ENCODE measurements at places on chromosomes 3 and 15.

DNA sequence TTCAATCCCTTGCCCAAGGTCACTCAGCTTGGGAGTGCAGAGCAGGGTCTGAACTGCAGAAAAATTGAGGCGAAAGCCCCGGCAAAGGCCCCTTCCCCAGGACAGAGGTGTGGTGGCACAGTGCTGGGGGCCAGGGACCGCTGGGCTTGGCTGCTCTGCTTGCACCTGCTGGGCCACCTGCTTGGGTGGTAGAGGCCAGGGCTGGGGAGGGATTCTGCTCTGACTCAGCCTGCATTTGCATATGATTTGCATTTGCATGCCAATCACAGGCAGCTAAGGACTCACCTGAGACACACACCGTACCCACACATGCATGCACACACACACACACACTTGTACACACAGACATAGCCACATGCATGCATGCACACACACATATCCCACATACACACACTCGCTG, 9.9 kb downstream of the GRM2 start:
- no peak for DNase-seq

GRCh38 chr3:78818161-78818985, 949.4 kb downstream of the ROBO1 start:
- DNase-seq = no peak

GRCh38 chr3:158167737-158168557, 58.1 kb downstream of the RSRC1 start:
- no peak for DNase-seq

DNA sequence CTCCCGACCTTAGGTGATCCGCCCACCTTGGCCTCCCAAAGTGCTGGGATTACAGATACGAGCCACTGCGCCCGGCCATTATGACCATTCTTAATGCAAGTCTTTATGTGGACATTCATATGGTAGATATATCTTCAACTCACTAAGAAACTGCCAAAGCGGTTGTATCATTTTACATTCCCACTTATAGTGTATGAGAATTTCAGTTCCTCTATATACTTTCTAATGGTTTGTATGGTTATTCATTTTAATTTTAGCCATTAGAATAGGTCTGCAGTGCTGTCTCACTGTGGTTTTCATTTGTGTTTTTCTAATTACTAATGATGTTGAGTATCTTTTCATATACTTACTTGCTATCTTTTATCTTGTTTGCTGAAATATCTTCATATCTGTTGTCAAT, 32.5 kb downstream of the TCF12 start:
- no peak for DNase-seq

DNA sequence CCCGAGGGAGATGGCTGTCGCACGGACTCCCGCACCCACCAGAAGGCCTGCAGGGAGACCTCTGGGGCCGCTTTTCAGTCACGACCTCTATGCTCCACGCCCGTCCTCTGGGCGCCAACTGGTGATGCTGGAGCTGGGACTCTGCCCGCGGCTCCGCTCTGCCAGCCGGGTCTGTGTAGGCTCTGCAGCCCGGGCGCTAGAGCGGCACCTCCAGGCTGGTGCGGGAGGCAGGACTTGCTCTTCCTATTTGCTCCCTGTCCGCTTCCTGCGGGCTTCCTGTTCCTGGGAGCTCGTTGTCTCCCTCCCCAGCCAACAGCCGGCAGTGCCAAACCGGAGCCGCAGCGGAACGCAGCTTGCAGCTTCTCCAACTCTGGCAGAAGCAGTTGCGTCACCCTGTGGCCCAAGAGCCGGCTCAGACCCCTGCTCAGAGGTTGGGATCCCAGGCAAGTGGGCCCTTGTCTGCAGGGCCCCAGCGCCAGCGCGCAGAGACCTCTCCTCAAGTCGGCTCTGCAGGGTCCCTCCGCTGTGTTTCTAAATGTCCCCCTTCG, 285.9 kb downstream of the XXYLT1 start:
- peak; percentile 84 for DNase-seq

DNA sequence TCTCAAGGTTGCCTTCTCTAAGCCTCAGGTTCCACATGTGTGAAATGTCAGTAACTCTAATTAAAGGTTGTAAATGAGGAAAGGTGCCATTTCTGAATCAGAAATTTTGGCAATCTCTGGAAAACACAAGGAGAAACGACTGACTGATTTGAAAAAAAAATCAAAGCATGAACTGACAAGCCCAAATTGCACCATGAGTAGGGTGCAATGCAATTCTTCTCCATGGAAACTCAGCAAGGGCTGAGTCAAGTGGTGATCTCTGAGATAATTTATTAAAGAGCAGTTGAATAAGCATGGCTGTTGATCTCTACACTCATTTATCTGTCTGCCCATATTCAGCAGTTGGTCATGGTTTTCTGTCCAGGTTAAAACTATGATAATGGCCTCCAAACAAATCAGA, 201.6 kb upstream of the CMC1 start:
- no peak for DNase-seq

GRCh38 chr3:13189639-13190377, 116.6 kb upstream of the IQSEC1 start:
- peak; percentile 76 for DNase-seq

DNA sequence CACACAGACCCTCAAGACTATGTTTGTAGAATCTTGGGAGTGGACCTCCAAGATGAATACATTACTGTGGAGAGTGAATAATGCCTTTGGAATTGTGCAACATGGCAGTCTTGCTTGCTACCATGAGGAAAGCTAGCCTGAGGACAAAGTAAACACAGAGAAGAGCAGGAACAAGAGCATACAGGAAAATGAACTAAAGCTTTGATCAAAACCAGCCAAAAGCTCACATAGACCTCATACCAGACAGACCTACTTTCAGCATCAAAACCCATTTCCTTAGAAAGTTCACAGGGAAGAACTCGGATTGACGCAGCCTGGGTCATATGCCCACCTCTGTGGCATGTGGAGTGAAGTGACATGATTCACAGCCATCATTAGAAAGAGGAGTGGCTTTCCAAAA, 3.3 kb upstream of the RAB8B start:
- no peak for DNase-seq

DNA sequence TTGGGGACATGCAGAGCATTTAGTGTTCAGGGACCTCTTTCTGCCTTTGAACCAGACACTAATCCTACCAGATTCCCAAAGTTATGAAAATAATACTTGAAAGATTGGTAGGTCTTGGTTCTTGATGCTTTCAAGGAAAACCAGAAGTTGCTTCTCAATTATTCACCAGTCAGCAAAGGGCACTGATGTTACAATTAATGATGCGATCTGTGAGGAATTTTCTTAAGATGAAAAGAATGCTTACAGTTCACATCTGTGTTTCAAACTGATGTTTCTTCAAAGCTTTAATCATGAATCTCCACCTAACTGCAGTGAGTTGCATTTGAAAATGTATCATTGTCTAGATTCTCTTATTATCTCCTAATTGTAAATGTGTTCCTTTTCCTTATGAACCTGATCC, 161.0 kb downstream of the NAALADL2 start:
- no peak for DNase-seq

DNA sequence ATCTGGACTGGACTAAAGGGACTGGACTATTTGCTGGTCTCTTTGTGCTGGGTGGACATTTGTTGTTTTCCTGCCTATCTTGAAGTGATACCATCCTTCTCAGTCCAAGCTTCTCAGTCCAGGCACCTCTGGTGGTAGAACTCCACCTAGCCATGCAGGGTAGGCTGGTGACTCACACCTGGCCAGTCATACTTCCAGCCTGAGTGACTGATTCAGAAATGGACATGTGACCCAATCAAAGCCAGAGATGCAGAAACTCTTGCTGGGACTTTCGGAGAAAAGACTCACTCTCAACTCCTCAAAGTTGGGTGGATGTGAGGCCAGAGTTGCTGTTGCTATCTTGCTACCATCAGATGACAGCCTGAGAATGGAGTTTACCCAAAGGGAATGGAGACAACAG, 5.6 kb upstream of the ASB14 start:
- DNase-seq = no peak

Measured in spleen (tissue), 13 donors.